ENCODE measurements at places on chromosomes 16 and 17.

GRCh38 chr17:1315891-1316403 lies 36.5 kb downstream of the TRARG1 start:
- no peak for DNase-seq

DNA sequence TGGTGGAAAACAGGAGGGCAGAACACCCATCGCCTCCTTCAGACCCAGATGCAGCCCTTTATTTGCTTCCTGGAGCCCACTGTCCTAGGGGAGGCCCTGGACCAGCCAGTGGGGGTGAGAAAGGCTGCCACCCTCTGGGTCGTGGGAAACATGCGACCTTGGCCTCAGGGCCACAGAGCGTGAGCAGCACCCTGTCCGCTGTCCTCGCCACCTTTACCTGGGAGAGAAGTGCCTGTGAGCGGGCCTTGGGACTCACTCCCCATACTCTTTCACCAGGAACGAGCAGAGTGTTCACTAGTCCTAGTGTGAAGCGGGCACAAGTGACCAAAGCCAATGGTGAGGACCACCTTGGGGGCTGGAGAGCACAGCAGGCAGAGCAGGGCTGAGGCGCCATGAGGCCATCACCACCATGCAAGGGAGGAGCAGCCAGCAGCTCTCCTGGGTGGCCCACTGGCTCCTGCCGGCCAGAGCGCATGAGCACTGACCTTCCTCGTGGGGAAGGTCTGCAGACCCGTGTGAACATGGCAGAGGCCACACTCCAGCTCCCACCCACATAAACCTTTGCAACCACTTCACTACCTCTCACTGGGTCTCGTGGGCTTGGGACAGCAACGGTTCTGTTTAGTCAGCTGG lies 8.5 kb downstream of the SMCR8 start:
- DNase-seq, result no peak

GRCh38 chr17:13293421-13293820 lies 275.6 kb upstream of the ELAC2 start:
- no peak for DNase-seq

- DNase-seq, result no peak
These were observed 8.8 kb downstream of the QPRT start for GRCh38 chr16:29687755-29688154.

DNA sequence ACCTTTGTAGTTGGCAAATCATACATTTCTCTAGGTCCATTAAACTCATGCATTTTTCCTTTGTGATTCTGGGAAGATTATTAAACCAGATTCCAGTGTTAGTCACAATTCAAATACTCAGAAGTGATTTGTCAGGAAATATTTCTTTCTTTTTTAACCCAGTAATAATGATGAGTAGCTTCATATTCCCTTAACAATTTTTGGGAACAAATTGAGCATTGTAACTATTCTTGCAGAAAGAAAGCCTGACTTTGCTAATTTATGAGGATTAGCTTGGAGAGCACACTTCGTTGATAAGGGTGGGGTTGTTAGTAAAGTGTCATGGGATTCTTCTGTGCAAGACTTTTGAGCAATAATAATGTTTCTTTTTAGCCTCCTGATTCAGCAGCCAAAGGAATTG lies 18.7 kb upstream of the KRT24 start:
- no peak for DNase-seq

DNA sequence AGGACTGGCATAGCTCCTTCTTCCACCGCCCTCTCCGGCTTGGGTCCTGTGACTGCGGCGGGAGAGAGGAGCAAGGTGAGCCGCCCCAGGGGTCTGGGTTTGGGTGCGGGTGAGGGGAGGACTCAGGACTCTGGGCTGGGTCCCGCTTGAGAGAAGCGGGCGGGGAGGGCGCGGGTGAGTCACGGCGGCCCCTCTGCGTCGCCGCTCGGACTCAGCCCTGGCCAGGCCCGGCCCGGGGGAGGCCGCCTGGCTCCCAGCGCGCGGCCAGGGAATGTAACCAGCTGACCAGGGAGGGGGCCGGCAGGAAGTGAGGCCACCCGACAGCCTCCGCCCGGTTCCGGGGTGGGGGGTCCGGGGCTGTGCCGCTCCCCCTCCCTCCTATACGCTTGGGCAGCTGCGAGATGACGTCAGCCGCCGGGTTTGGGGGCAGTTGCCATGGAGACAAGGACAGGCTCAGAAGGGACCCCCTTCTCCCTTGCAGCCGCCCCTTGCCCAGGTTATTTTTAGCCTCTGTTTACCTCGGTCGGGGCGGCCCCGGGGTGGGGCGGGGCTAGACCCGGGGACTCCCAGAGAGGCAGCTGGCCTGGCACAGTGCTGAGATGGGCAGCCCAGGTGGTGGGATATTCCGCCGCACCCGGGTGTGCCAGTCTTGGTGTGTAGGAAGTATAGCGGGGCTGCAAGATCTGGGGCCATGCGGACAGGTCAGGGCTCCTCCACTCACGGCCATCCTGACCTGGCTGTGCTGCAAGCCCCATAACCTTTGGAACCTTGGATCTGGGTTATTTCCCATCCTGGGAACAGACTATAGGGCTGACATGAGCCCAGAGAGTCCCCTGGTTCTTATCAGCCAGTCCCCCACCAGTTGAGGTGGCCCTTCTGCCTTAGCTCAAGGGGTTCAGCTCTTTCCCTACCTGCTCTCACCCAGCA lies 1.6 kb downstream of the RIPOR1 start:
- DNase-seq, result peak; percentile 31

DNA sequence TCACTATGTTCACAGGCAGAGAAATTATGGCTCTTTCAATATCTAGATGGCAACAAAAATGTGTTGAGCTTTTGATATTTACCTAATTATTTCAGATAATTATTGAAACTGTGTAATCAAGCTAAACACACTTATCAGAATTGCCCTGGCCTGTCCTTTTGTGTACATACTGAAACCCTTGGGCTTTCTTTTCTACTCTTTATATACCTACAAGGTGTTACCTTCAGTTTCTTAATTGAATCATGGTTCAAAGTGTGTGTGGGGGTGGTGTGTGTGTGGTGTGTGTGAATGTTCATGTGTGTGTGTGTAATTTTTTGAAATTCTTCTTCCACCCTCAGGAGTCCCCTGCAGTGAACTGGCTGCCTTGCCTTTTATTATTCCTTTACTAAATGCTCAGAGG lies 506.8 kb upstream of the SOX9 start:
- no peak for DNase-seq

DNA sequence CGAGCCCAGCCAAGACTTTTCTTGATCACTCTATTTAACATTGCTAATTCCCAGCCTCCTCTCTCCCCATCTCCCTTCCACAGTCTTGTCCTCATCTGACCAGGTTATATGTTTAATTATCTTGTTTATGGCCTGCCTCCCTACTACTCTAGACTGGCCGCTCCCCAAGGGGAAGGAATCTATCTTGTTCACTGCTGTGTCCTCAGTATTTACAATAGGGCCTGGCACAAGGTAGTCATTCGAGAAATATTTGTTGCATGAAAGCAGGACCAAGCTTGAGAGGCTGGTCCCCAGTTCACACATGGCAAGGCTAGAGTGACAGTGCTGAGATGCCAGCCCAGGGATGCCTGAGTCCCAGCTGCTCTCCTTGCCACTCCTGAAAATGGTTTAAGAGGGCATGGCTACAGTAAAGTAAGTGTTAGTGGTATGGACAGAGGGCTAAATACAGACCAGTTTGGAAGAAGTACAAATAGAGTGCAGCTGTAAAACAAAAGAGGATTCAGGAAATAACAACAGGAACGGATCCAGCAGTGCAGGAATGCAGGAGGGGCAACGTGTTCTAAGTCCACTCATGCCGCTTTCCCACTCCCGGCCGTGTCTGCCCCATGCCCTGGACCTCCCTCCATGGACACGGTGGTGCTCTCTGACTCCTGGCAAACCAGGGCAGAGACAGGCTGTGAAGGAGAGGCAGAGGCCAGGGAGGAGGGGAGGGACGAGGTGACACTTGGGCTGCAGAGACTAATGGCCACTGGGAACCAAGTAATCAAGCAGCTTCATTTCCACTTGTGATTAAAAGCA lies 65.6 kb downstream of the TOM1L2 start:
- no peak for DNase-seq

GRCh38 chr17:78806451-78806850 lies 24.4 kb upstream of the CYTH1 start:
- DNase-seq, result no peak

DNA sequence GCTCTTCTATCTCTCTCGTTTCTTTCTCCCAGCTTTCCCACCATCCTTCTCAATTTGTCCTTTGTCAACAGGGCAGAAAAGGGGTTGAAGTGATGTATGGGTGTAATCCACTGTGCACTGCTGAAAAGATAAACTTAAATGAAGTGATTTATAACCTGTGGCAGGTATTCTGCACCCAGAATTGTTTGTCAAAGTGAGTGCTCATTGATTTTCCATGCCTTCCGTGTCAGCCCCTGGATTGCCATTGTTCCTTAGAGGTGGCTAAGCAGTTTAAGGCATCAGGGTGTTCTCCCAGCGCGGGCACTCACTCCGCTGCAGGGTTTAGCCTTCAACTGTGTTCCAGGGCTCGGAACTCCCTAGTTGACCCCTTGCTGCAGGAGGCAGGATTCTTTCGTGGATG lies 82.9 kb downstream of the PITPNC1 start:
- no peak for DNase-seq

DNA sequence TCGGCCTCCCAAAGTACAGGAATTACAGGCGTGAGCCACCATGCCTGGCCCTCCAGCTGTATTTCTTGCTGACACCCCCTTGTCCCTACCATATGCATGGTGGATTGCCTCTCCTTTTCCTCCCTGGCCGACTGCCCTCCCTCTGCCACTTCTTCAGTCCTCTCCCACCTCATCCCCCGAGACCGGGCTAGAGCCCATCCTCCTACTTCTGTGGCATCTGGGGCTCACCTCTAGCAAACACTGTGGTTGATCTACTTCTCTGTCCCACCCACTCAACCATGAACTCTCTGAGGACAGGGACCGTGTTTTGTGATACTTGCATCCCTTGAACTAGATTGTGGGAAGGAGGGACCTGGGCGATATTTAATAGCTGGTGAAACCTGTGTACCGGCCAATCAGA lies 7.5 kb upstream of the AXIN2 start:
- no peak for DNase-seq

GRCh38 chr17:30291543-30292285 lies at the start of gene BLMH:
Gene BLMH, minus strand, starts transcription at chr17:30291944. Its CDS starts 125 bp downstream, at chr17:30291819.
- peak; percentile 92 for DNase-seq

DNA sequence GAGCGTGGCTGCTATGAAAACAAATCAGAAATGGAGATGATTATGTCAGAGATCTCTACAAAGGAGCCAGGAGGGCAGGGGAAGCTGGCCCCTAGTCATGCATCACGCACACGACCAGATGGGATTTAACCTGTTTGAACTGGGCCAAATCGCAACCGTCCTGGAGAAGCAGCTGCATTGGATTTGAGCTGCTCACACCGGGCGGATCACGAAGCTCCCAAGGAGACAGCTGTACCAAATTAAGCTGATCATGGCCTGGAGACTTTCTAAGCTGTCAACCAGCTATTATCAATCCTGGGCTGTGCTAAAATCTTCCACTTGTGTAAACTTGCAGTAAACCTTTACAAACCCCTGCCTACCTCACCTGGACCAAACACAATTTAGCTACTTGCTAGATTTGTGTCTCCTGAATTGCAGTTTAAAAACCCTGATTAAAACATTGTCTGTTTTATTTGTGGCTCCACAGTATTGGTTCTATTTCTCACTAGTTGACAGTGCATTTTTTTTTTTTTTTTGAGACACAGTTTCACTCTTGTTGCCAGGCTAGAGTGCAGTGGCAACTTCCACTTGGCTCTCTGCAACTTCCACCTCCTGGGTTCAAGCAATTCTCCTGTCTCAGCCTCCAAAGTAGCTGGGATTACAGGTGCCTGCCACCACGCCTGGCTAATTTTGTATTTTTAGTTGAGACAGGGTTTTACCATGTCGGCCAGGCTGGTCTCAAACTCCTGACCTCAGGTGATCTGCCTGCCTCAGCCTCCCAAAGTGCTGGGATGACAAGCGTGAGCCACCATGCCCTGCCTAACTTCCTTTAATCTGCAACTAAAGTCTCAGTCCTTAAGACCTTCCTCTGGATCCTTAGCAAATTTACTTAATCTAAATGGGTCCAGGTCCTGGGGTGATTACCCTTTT lies 98.3 kb upstream of the GRIN2A start:
- peak; percentile 51 for DNase-seq

DNA sequence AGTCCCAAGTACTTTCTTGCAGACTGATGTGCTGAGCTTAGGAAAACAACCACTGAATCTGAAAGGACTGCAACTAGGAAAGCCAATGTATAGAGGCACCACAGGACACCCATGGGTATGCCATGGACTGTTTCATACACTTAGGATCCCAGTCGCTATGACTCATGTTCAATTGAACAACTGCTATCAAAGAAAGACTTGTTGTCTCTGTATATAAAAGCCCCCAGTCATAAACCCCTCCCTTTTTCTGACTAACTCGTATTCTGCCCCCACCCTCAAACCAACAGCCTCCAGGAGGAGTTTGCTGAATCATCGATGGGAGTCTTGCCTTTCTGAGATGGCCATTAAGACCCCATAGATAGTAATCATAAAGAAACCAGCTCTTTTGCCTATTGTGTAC lies 205.4 kb downstream of the ANKFN1 start:
- DNase-seq, result no peak

Data from NCI-H524 (cell line).